ENCODE measurements at places on chromosomes 2 and 18.

DNA sequence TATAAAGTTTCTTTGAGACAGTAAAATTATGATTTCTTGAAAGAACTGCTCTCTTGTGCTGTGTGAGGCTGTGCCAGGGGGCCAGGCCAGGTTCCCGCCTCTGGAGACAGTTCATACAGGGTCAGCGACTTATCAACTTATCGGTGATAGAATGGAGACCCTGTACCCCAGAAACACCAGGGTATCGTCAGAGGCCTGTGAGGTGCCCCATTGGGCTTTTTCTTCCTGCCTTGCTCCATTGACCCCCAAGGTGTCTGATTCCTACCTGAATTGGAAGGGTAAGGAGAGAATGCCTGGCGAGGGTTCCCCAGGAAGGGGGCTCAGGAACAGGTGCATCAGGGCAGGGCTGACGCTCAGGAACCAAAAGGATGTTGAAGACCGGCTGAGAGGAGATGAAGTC, 4.3 kb downstream of the DLX1 start:
- DNase-seq = no peak

- no peak for DNase-seq
Observed at GRCh38 chr2:236196366-236196765, 28.2 kb upstream of the GBX2 start.

- no peak for DNase-seq
Observed at GRCh38 chr18:6342990-6343389, 71.7 kb downstream of the L3MBTL4 start.

DNA sequence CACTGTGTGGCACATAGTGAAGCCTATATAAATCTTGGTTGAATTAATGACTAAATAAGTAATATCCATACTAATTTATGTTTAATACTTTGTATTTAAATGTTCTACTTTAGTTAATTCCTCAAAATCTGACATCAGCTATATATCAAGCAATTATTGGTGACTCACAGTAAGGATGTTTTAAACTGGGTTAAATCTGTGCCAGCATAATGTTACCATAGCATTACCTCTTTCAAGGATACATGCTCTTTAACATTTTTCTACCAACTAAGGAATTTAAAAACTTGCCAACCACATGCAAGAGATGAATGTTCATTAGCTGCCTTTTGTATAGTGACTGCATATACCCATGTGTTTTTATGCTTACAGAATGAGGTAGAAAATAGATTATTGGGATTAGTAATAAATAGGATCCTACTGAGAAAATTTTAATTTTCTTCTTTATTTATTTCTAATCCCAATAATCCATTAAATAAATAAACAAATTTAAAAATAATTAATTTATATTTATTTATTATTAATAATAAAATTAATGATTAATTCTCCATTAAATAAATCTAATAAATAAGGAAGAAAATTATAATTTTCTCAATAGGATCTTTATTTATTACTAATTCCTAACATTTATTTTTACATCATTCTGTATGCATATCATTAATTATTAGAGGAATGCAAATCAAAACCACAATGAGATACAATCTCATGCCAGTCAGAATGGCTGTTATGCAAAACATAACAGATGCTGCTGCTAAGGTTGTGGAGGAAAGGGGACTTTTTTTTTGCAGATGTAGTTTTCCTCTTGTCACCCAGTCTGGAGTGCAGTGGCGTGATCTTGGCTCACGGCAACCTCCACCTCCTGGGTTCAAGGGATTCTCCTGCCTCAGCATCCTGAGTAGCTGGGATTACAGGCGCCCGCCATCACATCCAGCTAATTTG, 410.7 kb upstream of the DSEL start:
- no peak for DNase-seq

DNA sequence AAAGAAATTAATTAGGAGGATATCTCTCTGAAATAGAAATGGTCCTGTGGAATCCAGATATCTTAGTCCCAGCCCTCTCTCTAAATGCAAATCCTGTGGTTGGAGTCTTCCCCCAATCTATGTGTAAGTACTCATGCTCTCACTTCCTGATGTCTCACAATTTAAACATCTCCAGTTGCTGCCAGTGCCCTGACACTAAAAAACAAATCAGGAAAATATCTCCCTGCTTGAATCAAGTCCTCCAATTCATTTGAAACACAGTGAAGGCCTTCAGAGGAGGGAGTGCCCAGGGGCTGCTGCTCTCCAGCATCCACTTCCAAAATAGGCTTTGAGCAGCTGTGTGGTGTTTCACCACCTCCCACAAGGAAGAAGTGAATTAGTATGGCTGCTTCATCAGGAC, 413.8 kb downstream of the RAD51AP2 start:
- no peak for DNase-seq

DNA sequence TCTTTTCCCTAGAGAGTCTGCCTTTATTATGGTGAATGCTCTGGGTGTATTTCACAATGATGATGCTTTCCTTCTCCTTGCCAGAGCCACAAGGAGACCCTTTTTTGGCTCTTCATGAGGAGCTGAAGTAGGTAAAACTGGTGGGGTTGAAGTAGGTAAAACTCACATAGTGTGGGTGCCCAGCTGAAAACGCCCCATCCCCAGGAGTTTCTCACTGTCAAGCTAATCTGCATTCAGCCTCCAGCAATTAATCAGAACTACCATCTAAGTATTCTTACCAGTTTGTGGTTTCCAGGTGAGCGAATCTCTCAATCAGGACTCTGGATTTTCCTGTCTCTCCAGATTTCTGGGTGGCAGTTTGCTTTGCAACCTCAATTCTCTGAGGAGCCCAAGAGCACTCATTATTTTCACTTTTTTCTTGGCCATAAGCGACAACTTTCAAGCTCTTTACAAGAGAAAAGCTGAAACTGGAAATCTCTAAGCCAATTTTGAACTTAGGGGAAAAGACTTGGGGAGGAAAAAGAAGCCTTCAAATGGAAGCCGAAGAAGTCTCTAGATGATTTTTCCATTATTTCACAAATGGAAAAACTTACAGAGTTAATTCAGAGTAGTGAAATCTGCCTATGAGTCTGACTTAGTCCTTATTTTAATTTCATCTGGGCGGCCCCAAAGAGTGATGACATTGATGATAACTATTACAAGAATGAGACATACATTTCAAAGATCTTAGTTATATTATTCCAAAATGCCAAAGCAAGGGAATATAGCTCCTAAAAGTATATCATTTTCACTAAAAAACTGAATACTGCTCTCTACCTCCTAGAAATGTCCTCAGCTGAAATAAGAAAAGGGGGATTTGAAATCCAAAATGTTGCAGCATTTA, 121.4 kb upstream of the MAP3K20 start:
- DNase-seq = no peak

GRCh38 chr18:25675123-25675850, 323.3 kb upstream of the ZNF521 start:
- no peak for DNase-seq

DNA sequence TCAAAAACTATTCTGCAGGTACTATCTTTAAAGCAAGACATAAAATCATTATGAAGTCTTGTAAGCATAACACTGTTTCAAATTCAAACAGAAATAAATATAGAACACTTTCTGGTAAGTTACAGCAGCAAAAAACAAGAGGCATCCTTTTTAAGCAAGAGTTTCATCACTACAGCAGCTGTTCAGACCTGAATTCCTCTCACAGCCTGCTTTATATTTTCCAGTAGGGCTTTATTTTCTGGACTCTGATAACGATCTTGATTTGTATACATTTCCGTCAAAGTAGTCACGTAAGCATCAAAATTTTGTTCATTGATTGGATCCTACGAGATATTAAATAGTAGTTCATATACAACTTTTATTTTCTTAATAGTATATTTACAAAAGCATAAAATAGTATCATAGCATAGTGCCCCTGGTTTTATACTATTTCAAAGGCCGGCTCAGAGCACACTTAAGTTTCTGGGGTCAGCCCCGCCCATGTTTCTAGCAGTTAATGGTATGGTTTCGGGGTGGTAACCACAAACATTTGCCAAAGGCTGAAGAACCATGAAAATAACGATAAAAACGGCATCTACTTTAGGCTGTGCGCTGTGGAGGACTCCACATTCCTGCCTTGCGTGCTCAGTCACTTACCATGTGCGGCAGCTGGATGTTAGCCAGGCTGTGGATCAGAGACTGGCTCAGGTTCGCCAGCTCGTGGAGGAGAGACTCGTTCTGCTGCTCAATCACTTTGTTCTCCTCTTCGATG, 47.5 kb upstream of the PXDN start:
- DNase-seq = peak; percentile 32

DNA sequence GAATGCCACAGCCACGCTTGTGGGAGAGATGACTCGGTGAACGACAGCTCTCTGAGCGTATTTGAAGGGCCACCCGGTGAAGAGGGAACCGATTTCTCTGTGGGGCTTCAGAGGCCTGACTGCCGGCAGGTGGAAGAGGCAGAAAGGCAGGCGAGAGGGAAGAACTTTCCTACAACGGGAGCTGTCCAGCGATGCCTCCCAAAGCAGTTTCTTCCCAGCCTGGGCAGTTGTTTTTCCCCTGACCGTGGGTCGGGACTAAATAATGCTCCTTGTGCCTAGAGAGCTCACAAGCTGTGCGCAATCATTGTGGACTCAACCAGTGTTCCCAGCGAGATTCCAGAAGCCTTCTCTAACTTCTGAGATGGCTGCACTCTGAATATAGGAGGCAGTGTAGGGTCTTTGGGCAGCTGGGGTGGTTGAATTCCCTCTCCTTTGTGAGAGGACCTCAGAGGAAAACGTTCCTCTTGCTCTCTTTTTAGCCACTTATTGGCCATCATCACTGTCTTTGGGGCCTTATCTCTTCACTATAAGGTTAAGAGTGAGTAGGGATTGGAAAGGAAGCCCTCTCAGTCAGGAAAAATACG, 710 bp downstream of the SEC11C start:
- no peak for DNase-seq

GRCh38 chr2:179612591-179613298, 248.7 kb downstream of the ZNF385B start:
- DNase-seq = no peak

GRCh38 chr2:196234672-196235071, 63.3 kb upstream of the STK17B start:
- DNase-seq = no peak

- DNase-seq = no peak
Observed at GRCh38 chr2:223319601-223320000, 267.6 kb downstream of the KCNE4 start.

- DNase-seq = no peak
Observed at GRCh38 chr2:55743583-55743982, 49.9 kb upstream of the PNPT1 start.

DNA sequence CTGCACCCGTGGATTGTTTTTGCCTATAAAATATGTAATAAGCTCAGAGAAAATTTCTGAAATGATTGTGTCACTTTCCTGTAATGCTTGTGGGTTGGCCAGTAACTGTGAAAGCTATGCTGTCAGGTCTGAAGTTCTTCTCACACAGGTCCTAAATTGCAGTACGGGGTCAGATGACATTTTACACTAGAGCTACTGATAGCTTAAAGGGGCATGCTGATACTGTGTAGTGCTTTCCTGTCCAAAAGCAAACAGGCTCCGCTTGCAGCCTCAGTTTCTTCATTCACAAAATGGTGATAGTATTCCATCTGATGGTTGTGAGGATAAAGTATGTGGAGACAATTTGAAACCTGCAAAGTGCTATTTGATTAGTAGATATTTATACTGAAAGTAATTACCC, 7.6 kb upstream of the FARSB start:
- DNase-seq = no peak

GRCh38 chr2:74845217-74845751, 11.4 kb downstream of the HK2 start:
- no peak for DNase-seq

DNA sequence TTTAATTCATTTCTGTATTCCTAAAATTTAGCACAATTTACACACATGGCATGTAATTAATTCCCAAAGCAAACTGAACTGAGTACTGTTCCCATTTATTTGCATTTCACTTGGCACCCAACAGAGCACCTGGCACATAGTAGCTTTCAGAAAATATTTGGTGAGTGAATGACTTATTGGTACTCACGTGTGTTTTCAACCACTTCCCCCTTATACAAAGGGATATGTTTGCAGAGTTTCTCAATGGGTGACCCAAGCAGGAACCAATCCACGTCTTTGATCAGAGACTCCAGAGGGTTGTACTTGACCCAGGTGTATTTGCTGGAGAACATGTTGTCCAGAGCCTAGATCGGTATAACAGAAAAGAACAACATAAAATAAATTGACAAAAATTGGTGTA, 6.6 kb downstream of the GKN2 start:
- DNase-seq = no peak

GRCh38 chr2:178870703-178871102, 63.5 kb upstream of the TTN start:
- no peak for DNase-seq

DNA sequence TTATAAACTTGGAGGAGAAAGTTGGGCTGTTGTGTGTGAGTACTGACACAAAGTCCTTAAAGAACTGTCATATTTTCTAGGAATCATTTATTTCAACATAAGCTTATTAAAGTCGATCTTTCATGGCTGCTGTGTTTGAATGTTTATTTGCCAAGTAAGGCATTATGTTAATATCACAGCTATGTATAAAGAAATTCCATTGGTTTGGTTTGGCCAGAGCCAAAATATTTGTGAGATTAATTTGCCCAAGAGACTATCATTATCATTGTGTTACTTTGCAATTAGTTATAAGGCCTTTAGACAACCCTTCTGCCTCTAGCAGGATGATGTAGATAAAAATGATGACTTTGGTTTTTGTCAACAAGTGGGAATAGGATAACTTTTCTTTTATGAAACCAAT, 240.6 kb upstream of the NT5C1B start:
- DNase-seq = no peak

- DNase-seq = peak; percentile 90
Observed at GRCh38 chr2:85772019-85772745, 18.4 kb downstream of the ATOH8 start.

DNA sequence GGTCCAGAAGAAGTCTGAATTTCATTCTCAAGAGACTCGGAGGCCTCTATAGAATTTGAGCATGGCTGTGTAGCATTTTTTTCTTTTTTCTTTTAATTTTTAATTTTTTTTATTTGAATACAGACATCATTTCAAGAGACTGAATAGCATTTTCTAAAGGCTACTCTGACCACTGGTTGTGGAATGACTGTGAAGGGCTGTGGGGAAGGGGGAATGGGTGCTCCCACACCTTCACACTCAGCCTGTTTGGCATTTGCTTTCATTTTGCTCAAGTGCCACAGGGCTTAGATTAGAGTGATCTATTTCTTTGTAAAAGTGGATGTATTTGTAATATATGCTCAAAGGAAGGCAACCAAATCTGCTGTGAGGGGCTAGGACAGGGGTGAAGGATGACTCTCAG, 142.0 kb upstream of the SPOPL start:
- DNase-seq = no peak

All from NCI-H187 (cell line).